ENCODE measurements at places on chromosomes 13 and 19.

DNA sequence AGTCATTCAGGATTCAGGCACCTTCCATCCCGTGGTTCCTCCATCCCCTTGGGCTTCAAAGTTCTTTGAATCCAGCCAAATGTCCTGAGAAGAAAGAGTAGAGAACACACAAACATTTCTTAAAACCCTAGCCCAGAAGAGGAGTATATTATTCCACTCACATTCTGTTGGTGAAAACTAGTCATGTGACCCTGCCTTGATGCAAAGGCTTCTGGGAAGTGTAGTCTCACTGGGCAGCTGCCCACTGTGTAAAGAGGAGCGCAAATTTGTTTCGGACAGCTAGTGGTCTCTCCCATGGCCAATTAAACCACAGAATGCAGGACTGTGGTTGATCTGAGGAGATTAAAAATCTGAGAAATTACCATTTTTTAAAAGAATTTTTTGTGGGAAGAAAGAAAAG lies 304.4 kb downstream of the SUCLA2 start:
- DNase-seq = no peak

DNA sequence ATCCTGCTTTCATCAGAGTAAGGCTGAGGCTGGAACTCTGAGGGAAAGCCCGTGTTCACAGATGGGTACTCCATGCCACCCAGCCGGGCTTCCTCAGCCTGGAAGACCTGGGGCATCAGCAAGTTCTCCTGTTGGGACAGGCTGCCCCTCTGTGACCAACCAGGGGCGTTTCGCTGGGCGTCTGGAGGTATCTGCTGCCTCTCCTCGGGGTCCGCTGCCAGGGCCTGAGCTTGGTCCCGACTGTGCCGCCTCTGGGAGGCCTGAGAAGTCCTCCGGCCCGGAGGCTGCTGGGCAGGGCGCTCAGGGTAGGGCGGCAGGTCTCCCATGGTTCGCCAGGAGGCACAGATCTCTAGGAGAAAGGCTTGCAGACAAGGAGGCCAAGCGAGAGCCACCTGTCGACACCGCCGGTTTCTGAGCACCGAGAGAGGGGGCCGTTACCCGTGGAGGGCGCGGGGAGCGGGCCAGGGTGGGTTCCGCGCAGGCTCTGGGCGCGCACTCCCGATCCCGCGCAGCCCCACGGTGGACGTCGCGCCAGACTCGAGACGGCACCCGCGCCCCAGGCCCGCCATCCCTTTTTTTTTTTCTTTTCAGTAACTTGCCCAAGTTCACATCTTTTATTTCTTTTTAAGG lies at the start of gene RSPH6A:
Gene RSPH6A, minus strand, starts transcription at position 458 of the 630 bp plus-strand sequence. Its CDS starts 132 bp downstream, at position 326.
- DNase-seq = no peak

DNA sequence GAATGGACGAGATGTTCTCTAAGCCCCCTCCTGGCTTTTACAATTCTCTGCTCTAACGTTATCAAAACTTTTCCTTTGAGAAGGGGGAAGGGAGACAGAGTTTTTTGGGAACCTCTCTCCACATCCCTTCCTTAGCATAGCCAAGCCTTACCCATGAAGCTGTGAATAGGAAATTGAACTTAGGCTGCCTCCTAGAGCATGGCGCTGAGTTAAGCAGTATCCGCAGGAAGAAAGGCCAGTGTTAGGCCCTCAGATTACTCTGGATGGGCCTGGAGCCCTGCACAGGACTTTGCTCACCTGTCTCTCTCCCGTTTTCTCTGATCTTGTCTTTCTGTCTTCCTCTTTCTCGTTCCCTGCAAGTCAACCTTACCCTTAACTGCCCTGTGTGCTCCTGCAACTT lies 39.6 kb downstream of the CYP2B6 start:
- no peak for DNase-seq

DNA sequence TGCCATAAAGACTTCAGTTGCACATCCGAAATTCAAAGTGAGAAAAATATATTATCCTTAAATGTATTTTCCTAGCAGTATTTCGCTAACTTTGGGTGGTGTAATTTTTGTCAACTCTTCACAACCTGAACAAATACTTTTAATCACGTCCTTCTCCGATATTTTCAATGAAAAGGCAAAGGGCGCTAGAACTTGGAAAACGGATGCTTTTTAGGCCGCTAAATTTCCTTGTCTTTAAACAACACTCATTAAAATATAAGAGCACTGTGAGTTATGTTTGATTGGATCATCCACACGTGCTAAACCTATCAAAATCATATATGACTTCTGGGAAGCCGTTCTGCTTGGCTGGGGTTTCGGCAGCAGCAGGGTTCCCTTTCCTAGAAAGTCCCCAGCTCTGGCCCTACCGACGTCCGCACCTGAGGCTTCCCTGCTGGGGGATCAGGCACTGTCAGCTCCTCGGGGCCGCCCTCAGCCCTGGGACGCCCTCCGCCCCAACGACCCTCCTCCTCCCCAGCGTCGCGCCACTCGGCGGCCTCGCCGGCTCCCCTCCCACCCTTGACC lies 462 bp upstream of the MPHOSPH8 start:
- DNase-seq = peak; percentile 50
